ENCODE measurements at places on chromosomes 13 and 19.
A peak's percentile ranks its signal among the peaks of the same experiment; 100 is the strongest.

GRCh38 chr13:50222569-50223332, 207.5 kb downstream of the KCNRG start:
- DNase-seq = no peak

DNA sequence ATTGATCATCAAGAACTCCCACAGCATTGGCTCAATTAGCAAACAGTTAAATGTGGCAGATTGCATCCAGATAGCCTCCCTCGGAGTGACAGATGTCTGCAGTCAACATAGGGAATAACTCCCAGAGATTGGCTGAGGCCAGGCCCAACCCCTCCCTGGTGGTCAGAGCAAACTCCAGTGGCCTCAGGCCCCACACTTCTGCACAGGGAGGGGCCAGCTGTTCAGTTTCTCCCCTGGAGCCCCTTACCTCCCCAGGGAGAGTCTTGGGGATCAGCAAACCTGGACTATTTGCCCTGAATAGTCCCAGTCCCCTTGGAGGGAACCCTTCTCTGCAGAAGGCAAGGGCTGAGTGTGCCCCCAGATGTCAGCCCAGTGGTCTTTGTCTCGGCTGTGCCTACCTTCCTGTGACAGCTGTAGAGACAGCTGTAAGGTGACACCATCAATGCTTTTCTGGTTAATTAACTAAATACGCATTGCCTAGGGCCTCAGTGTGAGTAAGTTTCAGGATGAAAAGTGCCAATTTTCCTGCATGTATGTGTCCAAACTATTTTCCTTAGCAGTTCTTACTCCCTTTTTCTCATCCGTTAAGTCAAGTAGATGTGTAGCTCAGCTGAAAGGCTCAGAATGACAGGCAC, 102.7 kb upstream of the UQCRFS1 start:
- no peak for DNase-seq

DNA sequence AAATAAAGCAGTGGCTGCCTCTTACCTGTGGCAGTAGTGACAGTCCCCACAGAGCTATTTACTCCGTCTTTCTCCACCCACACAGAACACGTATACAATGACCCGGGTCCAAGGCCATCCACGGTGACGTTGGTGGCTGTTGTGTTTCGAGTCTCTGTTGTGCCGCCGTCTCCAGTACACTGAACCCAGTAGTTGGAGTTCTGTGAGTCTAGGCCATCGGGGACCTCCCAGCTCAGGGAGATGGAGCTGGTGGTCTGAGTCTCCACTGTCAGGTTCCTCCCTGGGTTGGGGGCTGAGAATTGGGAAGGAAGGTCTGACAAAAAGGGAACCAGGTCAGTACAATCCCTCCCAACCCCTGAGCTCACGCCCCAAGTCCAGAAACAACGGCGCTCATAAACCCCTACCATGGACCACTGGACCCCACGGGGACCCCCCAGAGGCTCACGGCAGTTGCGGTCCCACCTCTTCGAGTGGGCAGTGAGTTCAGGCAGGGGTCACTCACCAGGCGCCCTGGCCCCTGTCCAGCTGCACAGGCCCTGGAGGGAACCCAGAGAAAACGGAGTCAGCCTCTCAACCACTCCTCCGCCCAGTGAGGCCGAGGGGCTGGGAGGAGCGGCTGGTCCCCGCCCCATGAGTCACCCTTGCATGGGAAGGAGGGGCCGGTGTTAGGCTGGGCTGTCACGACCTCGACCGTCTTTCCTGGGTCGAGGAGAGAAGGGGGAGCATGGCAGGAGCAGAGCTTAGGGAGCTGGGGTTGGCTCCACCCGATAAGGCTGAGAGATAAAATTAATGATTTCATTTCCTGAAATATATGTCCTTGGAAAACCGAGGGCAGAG, 2.4 kb downstream of the PTPRH start:
- no peak for DNase-seq

- no peak for DNase-seq
Measured at GRCh38 chr13:94122300-94122915, 357.1 kb downstream of the DCT start.

DNA sequence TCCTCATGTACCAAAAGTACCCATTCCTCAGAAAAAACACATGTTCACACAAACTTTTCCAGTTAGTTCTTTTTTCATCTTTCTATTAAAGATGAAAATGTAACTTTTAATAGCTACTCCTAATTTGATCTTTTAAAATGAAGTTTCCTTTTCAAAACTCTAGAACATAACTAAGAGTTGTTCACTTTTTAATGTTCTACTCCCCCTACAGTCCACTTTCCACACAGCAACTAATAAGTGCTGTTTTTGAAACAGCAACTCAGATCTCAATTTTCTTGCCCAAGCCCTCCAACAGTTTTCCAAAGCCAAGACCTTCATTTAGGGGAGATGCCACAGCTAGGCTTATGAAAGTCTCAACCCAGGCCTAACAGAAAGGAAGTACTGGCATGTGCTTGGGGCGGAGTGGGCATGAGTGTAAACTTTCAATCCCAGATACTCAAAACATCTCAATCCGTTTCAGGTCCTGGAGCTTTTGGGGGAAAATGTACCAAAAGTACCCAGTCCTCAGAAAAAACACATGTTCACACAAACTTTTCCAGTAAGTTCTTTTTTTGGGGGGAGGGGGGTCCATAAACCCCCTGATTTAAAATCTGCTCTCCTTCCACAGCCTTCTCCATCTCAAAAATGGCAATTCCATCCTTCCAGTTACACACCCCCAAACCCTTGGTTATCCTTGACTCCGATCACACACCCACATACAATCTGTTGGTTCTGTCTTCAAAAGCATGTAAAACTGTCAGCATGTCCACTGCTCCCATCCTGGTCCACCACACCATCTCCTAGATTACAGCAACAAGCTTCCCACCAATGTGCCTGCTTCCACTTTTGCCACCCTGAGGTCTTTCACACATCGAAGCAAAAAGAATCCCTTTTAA, 2.0 kb downstream of the FBL start:
- no peak for DNase-seq

DNA sequence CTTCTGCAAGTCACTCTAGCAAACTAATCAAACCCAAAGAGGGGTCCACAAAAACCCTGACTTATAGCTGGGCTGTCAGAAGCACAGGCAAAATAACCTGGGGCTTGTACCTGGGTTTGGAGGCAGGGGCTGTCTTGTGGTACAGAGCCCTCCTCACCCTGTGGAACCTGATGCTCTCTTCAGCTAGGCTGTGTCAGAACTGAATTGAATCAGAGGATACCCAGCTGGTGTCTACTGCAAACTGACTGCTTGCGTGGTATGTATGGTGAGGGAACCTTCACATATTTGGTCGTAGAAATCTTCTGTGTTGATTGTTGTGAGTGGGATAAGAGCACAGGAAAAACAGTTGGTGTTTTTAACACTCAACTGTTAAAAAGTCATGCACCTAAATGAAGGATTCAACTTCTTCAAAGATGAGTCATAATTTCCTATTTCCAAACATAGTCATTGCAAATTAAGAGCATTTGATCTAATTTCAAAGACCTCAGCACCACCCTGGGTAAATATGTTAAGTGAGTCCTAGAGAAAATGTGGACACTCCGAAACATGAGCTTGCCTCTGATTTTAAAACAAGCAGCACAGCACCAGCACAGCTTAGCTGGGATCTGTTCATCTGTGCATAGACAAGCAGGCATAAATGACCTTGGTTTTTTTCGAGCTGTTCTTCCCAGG, 840.2 kb downstream of the UQCRFS1 start:
- no peak for DNase-seq

DNA sequence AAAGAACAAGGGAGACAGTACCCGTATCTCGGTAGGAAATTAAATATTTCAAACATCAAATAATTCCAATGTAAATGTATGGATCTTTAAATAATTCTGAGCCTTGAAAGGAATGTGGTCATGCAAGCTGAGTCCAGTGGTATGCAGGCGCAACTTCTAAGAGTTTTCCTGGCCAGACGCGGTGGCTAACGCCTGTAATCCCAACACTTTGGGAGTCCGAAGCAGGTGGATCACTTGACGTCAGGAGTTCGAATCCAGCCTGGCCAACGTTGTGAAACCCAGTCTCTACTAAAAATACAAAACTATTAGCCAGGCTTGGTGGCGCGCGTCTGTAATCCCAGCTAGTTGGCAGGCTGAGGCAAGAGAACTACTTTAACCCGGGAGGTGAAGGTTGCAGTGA, 1.1 kb upstream of the ZNF845 start:
- no peak for DNase-seq

DNA sequence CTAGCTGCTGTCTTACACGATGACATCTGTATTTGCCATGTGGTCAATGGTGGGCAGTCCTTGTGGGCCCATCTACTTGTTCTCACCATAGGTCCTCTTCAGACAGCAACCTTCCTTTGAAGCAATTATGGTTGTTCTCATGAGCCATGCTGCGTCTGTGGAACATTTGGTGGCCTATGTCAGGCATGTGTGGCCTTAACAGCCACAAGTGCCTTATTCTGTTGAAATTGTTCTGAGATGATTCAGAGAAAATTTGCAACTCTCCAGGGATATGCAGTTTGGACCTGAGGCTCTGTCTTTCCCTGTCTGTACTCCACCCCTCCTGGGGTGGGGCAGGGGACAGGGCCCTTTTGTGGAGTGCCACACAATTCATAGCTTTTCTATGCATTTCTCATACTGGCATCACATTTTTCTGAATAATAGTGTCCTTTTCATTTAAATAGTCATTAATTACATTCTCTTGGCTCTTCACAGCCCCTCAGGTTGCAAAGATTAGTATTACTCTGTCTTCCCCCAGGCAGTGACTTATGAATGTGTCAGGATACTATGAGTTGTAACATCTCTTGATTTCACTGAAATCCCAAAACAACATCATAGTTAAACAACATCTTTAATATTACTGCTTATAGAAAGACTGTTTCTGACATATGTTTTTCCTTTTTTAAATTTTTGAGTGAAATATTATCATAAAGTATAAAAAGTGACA, 102.1 kb downstream of the ITGBL1 start:
- DNase-seq = no peak

DNA sequence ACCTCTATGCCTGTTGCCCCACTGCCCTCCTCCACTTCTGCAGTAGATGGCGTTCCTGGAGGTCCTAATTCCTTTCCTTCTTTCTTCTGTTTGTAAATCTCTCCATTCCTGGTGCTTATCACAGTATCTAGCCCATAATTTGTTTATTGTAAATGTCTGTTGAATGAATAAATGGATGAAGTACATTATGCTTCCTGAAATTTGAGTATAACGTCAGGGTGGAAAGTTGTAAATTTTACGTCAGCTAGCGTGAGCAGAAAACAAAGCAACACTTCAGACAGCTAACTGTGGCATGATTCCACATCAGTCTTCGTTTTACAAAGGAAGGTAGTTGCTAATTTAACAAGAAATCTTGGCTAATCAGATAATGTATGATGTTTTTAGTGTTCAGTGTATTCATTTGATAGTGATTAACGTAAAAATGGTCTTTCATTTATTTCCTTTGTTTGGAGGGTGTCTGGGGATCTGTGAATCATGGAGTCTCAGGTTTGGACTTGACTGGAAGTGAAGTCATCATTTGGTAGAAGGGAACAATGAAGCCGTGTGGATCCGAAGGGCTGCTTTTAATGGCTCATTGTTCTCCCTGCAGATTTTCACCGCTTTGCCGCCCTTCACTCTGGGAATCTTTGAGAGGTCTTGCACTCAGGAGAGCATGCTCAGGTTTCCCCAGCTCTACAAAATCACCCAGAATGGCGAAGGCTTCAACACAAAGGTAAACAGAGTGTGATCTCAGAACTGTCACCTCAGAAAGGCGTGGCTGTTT, 215.1 kb downstream of the SHISA2 start:
- no peak for DNase-seq

- no peak for DNase-seq
Measured at GRCh38 chr19:47406711-47407416, 12.5 kb downstream of the MEIS3 start.

- DNase-seq = no peak
Measured at GRCh38 chr13:79360095-79360494, 46.0 kb downstream of the RBM26 start.

DNA sequence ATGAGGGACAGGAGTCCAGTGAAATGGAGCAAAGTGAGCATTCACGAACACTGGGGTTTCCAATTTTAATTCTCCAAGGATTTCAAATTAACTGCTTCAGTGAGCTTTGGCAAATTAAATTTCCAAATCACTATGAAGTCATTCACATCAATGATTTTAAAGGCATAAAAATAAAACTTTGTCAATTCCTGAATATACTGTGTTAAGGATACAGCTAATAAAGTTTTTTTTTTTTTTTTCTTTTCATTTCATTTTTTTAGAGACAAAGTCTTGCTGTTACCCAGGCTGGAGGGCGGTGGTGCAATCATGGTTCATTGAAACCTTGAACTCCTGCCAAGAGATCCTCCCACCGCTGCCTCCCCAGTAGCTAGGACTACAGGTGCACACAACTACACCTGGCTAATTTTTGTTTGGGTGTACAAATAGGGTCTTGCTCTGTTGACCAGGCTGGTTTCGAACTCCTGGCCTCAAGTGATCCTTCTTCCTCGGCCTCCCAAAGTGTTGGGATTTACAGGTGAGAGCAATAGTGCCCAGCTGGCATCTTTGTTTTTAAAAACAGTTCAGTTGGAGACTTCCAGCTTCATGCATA, 21.9 kb downstream of the RBM26 start:
- DNase-seq = no peak

DNA sequence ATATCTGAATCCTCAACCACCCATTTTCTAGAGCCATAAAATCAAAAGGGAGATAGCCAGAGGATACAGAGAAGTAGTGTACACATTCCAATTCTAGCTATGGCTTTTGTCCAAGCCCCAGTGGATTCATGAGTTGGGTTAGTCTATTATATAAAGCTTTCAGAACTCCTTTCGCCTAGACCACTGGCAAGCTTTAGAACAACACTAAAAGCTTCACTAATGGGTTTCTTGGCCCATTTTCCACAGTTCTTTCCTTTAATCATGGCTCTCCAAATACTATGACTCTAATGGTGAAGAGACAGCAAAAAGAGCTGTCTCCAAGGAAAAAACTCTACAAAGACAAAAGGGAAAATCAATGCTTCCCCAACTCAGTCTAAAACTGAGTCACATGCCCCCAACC, 48.2 kb upstream of the SLITRK5 start:
- DNase-seq = no peak

- peak; percentile 4 for DNase-seq
Measured at GRCh38 chr13:95176611-95177259, 124.5 kb downstream of the ABCC4 start.

DNA sequence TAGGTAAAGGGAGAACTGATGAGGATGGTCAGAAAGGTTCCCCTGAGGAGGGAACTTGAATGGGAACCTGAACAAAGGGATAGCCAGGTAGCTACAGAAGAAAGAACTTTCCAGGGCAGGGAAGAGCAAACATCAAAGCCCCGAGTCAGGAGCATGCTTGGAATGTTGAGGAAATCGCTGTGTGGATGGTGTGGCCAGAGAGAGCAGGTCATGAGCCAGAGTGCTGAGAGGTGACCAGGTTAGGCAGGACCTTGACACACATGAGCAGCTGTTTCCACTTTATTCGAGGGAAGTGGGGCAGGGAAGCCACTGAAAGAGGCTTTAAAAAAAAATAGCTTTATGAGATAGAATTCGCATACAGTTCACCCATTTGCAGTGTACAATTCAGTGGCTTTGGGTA, 4.4 kb downstream of the RAB8A start:
- DNase-seq = no peak

Measured in activated T-cell treated with anti-CD3 and anti-CD28 coated beads for 1 hour (primary cell).